Substantia nigra (tissue), 51 donors: ENCODE measurements at places on chromosomes 4 and X.

GRCh38 chr4:185538806-185539205 is 3.5 kb upstream of the PDLIM3 start:
- DNase-seq, result no peak

DNA sequence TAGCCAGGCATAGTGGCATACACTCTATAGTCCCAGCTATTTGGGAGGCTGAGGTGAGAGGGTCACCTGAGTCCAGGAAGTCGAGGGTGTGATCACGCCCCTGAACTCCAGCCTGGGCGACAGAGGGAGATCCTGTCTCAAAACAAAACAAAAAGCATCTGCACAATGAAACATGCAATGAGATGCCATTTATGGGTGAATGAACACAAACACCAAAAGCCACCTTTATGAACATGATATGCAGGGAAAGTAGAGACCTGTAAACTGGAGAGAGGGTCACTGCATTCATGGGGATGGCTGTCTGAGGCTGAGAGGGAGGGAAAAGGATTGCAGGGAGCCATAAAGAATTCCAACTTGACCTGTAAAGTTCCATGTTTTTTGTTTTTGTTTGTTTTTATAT is 70.7 kb downstream of the EVC start:
- DNase-seq, result no peak

DNA sequence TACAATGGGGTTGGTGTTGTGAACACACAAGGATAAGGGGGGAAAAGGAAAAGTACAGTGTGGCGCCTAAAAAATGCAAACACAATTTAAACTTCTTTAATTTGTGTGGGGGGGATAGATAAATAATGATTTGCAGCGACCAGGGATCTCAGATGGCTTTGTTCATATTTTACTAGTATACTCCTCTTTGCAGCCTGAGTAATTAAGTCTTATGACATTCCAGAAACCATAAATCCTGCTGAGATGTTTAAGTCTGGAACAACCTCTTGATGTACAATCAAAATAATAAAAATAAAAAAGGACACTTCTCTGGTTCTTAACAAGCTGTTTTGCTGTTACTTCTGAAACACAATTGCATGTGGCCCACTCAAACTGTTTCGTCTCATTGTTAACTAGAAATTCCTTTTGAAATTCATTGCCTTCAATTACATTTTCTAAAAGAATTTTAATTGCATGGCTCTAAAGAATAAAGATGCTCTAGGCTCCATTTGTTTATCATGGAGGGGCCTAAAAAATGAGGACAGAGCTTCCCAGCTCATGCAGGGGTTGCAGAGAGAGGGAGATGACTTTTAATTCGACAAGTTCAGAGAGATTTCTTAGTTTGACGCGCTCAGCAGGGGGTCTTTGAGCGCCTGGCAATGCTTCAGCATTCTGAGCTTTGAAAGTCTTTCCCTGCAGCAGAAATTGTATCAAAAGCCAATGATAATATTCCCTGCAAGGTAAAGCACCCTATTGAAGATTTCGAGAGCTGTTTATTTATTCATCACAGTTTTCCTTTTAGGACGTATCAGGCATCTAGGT is 892.4 kb upstream of the TENM3 start:
- no peak for DNase-seq

DNA sequence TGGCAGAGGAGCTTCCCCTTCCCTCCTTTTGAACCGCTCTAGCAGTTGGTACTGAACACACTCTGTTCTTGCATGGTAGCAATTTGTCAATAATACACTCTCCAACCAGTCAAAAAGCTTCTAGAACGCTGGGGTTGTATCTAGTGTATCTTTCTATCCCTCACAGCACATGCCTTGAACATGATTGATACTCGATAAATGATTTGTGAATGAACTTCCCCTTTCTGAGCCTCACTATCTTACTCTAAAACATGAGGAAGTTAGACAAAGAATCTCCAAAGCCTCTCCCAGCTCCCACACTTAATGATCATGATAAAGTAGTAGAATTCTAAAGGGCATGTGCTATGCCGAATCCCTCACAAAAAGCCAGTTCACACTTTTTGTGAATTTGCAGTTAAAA is 64.4 kb downstream of the DLG3 start:
- DNase-seq, result no peak

DNA sequence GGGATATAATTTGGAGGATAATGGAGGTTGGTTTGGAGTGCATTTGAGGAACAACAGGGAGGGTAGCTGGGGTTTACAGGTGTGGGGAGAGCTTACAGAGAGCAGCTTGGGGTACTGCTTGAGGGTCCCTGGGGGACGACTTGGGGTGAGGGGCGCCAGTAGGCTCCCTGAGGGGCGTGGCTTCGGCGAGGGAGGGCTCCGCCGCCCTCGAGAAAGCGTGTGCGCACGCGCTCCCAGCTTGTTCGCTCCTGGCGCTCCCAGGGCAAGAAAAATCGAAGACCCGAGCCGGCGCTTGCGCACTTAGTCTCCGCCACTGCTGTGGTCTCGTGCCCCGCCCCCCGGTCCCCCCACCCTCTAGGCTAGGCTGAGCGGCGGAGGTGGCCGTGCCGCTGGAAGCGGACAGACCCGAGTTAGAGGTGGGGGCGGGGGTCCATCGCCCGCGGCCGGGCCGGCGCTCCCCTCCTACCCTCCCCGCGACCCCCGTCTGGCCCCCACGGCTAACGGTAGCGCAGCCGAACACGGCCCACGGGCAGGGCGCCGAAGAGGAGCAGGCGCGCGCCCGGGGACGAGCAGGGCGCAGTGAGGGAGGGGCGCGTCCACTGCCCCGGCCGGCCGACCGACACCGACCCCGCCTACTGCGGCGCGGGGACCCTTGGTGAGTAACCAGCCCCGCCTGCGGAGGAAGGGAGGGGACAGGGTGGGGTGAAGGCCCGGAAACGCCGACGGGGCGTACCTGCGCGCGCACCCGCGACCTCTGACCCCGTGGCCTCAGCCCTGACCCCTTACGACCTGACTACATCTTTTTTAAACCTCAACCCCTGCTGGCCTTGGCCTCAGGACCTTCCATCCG is 5.4 kb upstream of the CCDC120 start:
- peak; percentile 3 for DNase-seq

GRCh38 chr4:152245680-152246079 is 290.2 kb downstream of the FBXW7 start:
- no peak for DNase-seq

DNA sequence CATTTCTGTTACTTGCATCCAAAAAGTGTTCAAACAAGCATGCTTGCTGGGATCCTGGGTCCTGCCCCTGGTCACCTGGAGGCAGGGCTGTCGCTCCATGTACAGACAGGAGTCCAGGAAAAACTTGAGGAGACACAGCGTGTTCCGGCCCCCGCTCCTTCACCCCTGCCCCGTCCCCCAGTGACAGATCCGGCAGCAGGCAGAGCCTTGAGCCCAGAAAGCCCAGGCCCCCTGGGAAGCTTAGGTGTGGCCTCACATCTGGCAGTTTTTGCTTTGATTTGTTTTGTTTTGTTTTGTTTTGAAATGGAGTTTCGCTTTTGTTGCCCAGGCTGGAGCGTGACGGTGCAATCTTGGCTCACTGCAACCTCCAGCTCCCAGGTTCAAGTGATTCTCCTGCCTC is 67.0 kb downstream of the TRMT44 start:
- DNase-seq, result no peak

GRCh38 chrX:53440621-53441517 is 6.7 kb upstream of the HSD17B10 start:
- DNase-seq, result no peak

GRCh38 chr4:86894455-86894854 is 2.2 kb upstream of the C4orf36 start:
- no peak for DNase-seq

DNA sequence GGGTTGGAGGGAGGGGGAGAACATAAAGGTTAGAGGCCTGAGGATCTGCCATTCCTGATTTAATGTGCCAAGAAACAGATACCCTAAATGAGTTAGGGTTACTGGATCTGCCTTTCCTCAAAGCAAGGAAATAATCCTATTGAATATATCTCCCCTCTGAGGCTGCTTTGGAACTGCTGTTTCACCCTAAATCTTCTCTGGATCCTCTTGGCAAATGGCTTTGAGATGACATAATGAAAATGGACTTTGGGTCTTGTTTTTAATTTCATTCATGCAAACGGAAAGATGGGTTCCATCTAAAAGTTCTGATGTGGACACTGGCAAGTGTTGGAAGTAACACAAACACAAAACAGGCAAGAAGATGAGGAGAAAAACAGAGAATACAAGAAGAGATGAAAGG is 23.0 kb upstream of the MAOA start:
- no peak for DNase-seq

DNA sequence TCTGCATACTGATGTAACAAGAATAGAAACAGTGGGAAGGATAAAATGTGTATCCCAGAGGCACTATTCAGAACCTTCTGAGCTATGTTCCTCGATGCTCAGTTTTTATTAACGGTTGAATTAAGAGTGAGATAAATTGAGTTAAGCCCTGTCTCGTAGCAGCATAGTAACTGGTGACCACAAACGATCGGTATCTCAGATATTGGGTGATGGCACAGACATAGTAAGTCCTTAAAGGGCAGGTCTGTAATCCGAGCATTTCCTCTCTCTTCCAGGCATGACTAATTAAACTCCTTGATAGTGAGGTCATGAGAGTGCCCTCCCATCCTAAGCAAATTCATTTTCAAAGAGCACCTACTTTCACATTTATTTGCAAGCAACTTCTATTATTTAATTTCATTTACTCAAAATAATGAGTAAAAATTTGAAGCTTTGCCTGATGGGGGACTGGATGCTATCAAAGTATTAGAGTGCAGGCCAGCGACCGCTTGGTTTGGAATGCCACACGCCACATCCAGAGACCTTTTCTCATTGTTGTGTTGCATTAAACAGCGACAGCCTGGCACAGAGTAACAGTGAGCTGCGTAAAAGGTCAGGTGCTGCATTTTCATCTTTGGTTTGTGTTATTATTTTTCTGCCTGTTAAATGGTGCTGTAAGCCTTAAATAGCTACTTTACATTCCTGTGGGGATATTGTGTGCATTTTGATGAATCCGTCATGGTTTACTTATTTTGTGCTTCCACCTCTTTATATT is 101.9 kb downstream of the PCDH7 start:
- no peak for DNase-seq
